ENCODE measurements at places on chromosomes 1 and 21.

- DNase-seq, result no peak
Observed at GRCh38 chr1:42686418-42686817, 4.2 kb downstream of the YBX1 start.

- DNase-seq, result no peak
Observed at GRCh38 chr1:236129306-236129705, 13.0 kb upstream of the GPR137B start.

DNA sequence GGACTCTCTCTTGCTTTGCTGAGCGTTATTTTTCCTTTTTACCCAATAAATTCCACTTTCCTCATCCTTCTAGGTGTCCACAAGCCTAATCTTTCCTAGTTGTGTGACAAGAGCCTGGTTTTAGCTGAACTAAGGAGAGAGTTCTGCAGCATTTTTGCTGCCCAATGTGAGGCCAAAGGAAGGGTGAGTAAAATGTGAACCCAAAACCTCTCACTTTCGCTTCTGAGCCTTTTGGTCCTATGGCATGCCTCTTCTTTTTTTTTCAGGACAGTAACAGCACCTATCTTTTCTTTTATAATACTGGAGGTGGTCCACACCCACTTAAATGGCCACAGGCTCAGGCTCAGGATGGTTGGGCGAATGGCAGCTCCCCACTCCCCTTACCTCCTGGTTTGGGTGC, 111.1 kb downstream of the COP1 start:
- DNase-seq, result no peak

GRCh38 chr21:43372663-43373361, 54.1 kb downstream of the SIK1 start:
- no peak for DNase-seq

GRCh38 chr1:116326486-116326885, 46.6 kb upstream of the ATP1A1 start:
- no peak for DNase-seq

DNA sequence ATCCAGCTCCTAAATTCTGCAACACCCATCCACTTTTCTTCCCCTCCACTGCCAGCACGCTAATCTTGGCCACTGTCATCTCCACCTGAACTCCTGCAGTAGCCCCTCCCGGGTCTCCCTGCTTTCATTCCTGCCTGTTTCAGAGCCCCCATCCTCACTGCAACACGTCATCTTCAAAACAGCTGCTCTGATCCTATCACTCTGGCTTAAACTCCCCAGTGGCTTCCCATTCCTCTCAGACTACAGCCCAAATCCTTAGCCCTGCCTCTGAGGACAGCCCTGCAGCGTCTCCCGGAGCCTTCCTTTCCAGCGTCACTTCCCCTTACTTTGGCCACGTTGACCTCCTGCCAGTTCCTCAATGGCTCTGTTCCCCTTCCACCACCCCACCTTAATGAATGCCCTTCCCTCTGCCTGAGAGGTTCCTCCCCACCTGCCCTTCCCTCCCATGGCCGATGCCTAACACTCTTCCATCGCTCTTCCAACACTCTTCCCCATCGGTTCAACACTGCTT, 22.9 kb upstream of the IFNAR2 start:
- no peak for DNase-seq

DNA sequence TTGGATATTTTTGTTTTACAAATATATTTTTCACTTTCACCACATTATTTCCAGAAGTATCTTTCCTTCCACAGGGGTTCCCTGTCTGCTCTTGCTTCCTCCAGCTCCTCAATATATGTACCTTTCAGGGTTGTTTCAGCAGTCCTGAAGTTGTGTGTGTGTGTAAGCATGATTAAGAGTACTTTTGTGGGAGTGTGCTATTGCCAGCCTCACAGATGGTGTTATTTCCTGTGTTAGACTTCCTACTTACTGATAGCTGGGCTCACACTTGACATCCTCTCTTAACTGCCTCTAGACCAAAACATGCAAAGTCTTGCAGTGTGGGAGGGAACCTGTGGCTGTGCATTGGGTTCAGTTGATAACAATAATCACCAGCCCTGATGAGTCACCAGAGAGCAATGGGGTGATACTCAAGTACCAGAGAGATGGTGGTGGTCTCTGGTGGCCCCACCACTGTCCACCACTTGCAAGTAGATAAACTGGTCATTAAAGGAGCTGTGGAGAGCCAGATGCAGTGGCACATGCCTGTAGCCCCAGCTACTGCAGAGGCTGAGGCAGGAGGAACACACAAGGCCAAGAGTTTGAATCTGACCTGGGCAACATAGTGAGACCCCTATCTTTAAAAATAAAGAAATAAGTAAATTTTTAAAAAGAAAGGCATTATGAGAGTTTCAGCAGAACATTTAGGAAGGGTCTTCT, 126.7 kb downstream of the NR5A2 start:
- DNase-seq, result no peak

DNA sequence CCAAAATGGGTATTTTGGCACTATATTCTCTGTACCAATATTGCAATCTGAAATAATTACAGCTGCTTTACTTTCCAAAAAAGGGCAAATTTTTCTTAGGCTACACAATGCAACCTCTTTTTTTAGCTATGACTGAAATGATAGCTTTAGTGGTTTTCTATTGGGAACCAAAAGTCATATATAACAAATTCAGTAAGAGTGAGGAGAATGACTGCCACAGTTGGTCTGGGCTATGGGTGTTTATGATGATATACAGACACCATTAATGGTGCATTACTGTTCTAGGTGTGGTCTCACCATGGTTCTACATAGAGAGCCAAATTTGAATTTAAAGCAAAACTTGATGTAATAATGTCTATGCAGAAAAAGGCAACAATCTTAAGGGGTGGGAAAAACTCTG, 72.3 kb upstream of the PTBP2 start:
- DNase-seq, result no peak

- no peak for DNase-seq
Observed at GRCh38 chr21:45091550-45092322, 17.4 kb downstream of the ADARB1 start.

DNA sequence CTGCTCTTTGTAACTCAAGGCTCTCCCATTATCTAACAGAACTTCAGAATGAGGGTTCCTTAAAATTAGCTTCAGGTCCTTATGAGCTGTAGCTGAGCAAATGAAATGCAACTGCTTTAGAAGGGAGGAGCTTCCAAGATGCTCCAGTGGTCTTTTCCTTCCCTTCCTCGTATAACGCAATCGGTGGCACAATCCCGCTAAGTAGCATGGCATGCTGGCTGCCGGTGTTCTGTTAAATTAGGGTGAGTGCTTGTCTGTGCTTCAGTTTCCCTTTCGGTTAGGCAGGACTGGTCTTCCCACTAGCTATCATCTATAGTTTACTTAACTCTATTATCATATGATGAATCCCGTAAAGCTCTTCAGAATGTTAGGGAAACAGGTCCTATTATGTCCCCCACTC, 917 bp downstream of the KIAA0040 start:
- DNase-seq, result no peak

DNA sequence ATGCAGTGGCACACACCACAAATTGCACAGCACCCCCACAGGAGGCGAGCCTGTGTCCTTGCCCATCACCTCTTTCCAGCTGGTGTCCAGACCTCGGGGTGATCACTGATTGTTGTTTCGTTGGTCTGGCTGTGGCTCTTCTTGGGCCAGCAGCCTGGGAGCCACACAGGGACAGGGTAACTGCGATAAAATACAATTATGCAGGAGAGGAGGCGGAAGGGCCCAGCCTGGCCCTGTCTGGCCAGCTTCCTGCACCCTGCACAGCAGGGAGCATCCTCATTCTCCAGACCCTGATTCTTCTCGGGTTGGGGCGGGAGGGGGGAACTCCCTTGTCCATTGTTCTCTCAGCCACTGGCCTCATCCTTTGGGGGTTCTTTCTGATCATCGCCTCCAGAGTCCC, 83.6 kb downstream of the ADARB1 start:
- DNase-seq, result no peak

All from activated CD8-positive, alpha-beta memory T cell treated with anti-CD3 and anti-CD28 coated beads for 1 hour (primary cell).